ENCODE measurements at places on chromosomes 1 and 21. TPM values are rescaled to one million over a fixed set of nuclear protein-coding genes. Genes with fewer than 3 reads are reported as not detected.

The JAM2 gene
- 23.1 TPM for total RNA-seq

The SFN gene
- total RNA-seq, result 46.8 TPM

The HES5 gene
- not detected for total RNA-seq

The OLFML2B gene
- total RNA-seq, result 1.2 TPM

The OLIG1 gene
- not detected for total RNA-seq
